A549 (cell line): ENCODE measurements at places on chromosomes 11 and 22.

- no peak for DNase-seq
Observed at GRCh38 chr11:19923626-19924025, 211.0 kb downstream of the NAV2 start.

DNA sequence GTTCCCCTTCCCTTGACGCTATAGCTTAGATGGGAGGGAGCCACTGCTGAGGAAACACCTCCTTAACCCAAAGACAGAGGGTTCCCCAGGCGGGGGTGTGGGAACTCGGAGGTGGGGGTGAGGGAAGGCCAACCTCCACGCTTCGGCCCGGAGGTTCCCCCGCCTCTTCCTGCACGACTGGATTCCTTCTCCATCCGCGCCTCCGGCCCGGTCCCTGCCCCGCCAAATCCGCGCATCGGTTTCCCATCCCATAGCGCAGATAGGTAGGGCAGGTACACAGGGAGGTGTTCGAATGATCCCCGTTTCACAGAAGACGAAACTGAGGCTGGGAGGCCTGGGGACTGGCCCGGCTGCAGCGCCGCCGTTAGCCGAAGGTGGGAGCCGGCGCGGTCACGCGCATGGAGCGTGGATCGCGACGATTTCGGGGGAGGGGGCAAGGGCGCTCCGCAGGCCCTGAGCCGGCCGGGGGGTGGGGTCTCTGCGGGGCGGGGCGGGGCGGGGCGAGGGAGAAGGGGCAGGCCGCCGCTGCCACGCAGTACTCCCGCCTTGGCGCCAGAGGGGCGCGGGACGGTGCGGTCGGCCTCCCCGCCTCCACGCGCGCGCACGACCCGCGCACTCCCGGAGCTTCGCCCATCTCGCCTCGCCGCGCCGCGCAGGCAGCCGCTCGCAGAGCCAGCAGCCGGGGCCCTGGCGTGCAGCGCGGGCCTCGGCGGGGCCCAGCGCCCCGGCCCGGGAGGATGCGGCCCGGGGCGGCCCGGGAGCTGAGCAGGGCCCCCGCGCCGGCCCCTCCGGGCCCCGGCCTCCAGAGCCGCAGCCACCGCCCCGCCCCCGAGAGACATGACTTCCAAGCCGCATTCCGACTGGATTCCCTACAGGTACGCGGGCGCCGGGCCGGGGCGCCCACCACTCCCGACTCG lies at the start of gene TUB:
TUB (plus strand) TSS at position 538 of the 917 bp plus-strand sequence; CDS start at position 838, 300 bp downstream.
- DNase-seq: peak; percentile 65

GRCh38 chr22:25076336-25076735 lies 123.3 kb upstream of the CRYBB3 start:
- DNase-seq: no peak

GRCh38 chr11:58575377-58576020 lies at the start of gene LPXN:
Gene LPXN, minus strand, starts transcription at chr11:58575856. Its CDS starts 84 bp downstream, at chr11:58575772.
- DNase-seq: no peak

DNA sequence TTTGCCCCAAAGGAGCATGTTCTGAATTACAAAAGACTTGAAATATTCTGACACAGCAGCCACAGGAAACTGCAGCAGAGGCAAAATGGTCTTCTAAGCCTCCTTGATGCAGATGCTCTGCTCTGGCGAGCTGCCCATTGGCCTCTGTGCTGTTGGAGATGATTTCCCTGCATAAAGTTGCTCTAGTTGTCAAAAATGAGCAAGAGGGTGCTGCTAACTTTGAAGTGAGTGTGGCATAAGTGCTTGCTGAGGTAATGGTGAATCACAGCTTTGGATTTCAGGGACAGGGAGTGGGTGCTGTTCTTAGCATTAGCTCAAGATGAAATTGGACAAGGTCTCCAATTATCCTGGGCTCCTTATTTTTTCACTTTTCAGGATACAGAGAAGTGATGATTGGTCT lies 435.4 kb downstream of the TMEM135 start:
- DNase-seq: no peak

GRCh38 chr11:115720602-115721245 lies 216.5 kb upstream of the CADM1 start:
- DNase-seq: no peak

- DNase-seq: no peak
Observed at GRCh38 chr11:115990004-115990447, 485.8 kb upstream of the CADM1 start.

- no peak for DNase-seq
Observed at GRCh38 chr22:35021161-35021560, 44.8 kb upstream of the ISX start.

DNA sequence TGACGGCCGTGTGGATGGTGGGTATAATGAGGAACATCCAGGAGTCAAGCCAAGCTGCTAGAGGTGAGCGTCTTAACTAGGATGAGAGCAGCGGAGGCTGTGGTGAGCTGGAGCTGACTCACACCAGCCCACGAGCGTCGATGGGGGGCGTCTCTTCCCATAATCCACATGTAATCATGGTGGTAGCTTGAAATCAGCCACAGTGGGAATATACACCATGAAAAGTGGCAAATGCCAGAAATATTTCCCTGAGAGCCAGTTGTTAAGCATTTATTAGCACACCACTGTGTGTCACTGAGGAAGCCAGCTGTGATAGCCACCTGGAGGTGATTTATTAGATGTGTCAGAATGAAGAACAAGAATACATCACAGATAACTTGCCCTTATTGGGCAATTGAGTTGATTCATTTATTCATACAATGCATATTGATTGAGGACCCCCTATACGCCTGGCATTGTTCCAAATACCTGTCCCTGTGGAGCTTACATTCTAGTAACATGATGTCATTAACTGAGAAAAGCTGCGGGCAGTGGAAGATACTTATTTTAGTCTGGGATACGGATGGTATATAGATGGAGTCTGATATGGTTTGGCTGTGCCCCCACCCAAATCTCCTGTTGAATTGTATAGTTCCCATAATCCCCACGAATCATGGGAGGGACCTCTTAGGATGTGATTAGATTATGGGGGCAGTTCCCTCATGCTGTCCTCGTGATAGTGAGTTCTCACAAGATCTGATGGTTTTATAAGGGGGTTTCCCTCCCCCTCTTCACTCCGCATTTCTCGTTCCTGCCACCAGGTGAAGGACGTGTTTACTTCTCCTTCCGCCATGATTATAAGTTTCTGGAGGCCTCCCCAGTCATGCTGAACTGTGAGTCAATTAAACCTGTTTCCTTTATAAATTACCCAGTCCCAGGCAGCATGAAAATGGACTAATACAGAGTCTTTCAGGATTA lies 473.4 kb downstream of the METTL15 start:
- no peak for DNase-seq

DNA sequence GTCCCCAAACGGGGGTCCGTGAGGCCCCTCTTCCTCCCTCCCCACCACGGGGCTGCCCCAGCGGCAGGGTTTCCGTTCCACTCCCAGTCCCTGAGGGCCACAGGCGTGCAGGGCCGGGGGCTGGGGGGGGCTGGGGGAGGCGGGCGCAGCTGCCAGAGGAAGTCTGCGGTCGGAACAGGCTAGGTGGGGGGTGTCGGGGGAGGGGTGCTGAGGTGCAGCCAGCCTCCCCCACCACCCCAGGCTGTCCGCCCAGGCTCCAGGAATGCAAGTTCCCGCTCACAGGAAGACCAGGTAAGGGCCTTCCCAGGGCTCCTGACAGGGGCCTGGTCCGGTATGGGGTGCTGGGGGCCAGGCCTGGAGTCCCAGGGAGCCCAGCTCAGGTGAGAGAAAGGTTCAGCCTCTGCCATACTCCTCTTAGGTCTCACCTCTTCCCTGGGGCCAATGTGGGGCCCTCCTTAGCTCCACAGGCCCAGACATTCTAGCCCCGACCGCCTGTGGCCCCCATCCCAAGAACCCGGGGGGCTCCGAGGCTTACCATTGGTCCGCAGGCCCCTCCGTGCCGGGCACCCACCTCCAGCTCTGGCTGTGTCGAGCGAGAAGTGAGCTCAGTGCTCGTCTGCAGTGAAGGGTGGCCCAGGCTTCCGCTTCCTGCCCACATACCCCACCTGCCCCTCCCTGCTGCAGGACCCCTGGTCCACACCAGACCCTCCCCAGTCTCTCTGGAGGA lies at the start of gene PTPRCAP:
PTPRCAP (minus strand) TSS at position 601 of the 727 bp plus-strand sequence; CDS start at position 538, 63 bp downstream.
- DNase-seq: no peak

DNA sequence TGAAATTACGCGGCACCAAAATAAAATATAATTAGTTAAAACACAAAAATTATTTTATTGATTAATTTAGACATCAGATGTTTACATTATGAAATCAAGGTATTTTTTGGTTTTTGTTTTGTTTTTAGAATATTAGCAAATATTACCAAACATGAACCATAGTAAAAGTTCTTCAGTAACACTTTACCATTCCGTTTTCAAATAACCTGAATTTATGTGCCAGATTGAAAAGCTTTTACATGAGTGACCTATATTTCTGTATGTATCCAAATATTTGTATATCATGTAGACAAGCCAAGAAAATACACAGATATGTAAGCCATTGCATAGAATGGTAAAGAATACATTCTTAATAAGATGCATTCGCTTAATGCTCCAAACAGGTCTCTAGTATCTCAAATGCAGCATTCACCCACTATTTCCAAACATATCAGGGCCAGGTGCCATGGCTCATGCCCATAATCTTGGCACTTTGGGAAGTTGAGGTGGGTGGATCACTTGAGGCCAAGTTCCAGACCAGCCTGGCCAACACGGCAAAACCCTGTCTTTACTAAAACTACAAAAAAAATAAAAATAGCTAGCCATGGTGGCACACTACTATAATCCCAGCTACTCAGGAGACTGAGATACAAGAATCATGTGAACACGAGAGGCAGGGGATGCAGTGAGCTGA lies 102.4 kb upstream of the SERPIND1 start:
- no peak for DNase-seq

DNA sequence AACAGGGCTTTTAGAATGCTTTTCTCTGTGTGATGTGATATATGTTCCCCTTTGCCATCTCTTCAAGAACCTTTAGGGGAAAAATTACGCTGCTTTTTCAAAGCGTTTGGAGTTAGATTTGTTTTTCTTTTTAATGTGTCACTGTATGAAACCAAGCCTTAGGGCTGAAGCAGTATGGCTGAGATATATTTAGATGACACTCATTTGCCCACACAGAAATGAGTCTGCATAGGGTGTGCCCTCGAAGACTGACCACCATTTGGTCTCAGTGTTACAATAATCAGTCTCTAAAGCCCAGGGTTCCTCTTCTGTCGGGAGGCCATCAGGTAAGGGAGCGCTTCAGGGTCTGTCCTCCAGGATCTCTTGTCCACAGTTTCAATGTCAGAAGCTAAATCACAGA lies 213.0 kb upstream of the NCAM1 start:
- DNase-seq: no peak

- DNase-seq: no peak
Observed at GRCh38 chr11:27660171-27660570, 40.1 kb downstream of the BDNF start.

- DNase-seq: no peak
Observed at GRCh38 chr22:43473031-43473430, 61.2 kb downstream of the MPPED1 start.

DNA sequence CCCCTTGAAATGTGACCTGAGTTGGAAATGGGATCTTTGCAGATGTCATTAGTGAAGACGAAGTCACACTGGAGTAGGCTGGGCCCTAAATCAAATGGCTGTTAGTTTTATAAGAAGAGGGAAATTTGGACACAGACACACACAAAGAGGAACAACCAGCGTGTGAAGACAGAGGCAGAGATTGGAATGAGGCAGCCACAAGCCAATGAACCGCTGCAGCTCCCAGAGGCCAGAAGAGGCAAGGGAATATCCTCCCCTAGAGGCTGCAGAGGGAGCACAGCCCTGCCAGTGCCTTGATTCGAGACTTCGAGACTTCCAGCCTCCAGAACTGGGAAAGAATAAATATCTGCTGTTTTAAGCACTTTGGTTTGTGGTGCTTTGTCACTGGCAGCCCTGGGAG lies 484.5 kb downstream of the MN1 start:
- DNase-seq: no peak

GRCh38 chr22:50357222-50357621 lies 14.1 kb downstream of the PPP6R2 start:
- DNase-seq: no peak

DNA sequence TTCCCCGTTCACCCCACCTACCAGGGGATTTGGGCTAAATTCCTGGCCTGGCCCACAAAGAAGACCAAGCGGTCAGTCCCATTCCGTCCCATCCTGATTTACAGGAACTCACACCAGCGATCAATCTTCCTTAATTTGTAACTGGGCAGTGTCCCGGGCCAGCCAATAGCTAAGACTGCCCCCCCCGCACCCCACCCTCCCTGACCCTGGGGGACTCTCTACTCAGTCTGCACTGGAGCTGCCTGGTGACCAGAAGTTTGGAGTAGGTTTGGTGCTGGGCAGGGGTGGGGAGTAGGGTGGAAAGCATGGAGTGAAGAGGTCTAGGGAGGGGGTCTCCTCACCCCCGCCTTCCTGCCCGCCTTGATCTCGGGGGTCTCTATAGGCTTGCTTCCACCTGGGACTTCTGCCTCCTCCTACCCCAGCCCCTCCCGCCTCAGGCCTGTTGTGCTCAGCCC lies at the start of gene SERPING1:
SERPING1 (plus strand) TSS at position 225 of the 455 bp plus-strand sequence. CDS start 586 bp downstream, outside the sequence.
- no peak for DNase-seq

DNA sequence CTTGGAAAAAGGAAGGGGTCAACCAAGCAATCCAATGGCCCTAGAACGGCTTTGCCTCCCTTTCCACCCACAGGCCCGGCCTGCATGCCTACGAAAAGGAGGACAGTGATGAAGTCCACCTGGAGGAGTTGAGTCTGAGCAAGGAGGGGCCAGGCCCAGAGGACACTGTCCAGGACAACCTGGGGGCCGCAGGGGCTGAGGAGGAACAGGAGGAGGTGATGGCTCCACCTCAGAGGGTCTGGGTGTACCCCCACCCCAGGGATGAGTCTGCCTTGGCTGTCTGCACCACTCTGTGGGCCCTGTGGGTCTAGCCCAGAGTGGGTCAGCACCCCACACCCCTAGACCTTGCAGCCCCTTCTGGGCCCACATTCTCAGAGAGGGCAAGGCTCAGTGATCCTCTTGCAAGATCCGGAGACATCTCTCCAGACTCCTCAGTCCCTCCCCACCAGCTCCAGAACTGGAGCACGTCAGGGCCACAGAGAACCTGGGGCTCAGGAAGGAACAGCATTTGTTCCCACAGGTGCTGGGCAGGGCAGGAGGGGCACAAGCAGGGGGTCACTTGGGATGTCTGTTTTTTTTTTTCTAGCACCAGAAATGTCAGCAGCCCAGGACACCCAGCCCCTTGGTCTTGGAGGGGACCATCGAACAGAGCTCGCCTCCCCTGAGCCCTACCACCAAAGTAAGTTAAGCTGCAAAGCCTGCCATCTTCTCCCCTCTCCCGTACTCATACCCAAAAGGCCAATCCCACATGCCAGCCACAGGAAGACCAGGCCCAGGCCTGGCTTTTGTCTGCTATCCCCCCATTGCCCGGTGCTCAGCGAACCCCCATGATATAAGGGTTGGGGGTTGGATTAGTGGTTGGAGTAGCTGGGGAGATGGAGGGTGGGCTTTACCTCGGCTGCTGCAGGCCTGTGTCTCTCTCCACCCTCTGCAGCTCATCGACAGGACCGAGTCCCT lies 8.1 kb downstream of the PRR33 start:
- no peak for DNase-seq

DNA sequence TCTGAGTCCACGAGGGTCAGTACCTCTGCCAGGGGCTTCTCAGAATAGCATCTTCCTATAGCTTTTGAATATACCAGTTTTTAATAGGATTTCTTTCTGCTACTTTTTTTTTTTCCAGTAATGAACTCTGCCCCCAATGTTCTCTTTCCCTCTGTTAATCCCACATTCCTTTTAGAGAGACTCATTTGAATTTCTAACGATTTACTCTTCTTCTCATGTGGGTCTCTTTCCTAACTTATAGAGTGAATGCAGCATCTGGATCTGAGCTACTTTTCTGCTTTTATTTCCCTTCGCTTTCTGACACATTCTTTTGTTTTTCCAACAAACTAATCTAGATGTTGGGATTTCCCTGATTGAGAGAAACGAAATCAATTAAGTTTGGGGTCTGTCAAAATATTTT lies 71.4 kb downstream of the INSC start:
- no peak for DNase-seq
